ENCODE measurements at places on chromosomes 7 and 10.

DNA sequence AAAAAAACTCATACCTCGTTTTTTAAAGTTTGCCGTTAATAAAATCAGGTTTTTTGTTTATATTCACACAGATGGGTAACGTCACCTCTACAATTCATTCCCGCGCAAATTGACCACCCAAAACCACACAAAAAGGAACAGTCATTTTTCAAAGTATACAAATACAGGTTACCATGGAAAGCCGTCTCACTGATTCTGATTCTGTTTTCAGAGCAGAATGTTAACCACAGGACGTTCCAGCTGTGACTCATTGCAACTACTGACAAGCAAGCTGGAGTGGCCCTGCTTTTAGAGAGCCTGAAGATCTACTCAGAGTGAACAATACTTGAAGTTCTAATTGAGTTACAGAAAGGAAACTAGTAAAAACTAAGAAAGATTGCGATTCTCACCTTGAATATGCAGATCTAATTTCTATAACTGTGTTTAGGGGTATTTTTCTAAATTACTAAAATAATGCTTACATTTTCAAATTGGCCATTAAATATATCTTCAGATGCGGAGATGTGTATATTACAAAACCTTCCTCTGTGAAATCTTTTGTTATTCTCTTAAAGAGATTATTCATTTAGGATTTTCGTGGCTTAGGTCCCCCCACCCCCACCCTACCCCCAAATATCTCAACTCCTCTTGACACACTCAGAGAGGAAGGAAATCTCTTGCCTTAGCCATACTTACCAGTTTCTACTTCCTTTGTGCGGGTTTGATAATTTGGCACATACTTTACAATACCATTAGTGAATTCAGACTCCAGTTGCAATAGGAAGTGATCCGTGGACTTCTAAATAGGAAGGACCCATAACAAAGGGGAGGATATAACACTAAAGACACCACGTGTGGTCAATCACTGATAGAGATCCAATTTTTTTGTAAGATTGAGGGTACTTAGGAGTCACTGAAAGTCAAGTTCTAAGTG is 106.0 kb downstream of the CUBN start:
- no peak for DNase-seq

- DNase-seq, result no peak
Observed at GRCh38 chr7:45036796-45037195, 36.8 kb downstream of the CCM2 start.

- DNase-seq, result peak; percentile 29
Observed at GRCh38 chr7:114589436-114589835, 174.8 kb downstream of the FOXP2 start.

GRCh38 chr10:113681533-113682470 is 2.1 kb downstream of the CASP7 start:
- no peak for DNase-seq

DNA sequence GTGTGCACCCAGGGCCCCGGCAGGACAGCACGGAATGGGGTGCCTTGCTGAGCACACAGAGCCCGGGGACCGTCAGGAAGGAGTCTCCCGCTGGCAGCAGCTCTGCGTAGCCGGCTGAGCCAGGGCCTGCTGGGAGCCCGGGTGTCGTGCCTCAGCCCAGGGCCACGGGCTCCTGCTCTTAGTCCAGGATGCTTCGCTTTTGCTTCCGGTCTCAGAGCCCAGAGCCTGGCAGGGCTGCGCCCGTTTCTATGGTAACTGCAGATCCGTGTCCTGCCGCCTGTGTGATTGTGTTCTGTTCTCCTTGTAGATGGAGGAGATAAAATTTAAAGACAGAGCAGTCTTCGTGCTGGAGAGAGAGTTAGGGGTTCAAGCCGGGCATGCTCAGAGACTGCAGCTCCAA is 53.7 kb upstream of the DPYSL4 start:
- no peak for DNase-seq

DNA sequence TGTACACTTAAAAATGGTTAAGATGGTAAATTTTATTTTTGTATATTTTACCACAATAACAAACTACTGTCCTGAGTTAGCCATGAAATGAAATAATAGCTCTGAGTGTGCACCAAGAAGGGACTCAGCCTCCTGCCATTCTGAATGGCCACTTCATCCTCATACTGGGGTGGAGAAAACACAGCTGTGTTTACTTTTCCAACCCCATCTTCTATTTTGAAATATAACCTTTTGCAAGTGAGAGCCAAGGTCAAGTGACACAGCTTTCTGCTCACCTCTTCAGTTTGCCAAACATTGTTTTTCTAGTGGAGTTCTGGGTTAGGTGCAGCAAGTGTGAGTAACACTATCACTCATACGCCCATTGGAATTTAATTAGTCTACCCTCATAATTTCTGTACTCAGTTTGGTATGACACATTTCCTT is 107.4 kb upstream of the GLCCI1 start:
- no peak for DNase-seq

DNA sequence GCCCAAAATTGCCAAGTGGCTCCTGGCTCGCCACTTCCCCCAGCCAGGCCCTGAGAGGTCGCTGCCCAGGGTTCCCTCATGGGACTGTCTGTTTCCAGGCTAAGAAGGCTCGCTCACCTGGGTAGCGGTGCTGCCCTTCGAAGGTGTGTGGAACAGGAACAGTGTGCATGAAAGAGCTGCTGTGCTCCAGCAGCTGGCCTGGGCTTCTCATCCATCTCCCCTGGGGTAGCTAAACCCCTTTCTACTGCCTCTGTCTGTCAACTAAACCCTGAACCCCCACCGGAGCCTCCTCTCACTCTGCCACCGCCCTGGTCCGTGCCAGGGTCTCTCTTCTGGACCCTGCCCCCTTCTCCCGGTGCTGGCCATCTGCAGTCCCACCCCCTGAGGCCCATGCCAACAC is 152.9 kb downstream of the EBF3 start:
- no peak for DNase-seq

DNA sequence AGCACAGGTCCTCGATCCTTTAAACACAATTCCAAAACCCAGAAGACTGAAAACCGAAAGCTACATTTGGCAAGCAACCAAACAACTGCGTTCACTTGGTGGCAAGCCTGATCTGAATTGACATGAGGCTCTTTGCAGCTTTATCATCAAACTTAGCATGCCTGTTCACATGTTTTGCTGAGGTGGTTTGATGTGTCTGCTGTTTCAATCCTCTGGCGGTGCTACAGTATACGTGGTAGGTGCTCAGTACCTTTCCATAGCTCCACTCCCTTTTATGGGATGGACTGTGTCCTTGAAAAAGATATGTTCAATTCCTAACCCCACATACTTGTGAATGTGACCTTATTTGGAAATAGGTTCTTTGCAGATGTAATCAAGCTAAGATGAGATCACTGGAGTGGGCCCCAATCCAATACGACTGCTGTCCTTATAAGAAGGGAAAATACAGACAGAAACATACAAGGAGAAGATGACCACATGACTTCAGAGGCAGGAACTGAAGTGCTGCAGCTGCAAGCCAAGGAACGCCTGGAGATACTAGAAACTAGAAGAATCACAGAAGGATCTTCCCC is 33.4 kb downstream of the CCDC6 start:
- DNase-seq, result no peak

DNA sequence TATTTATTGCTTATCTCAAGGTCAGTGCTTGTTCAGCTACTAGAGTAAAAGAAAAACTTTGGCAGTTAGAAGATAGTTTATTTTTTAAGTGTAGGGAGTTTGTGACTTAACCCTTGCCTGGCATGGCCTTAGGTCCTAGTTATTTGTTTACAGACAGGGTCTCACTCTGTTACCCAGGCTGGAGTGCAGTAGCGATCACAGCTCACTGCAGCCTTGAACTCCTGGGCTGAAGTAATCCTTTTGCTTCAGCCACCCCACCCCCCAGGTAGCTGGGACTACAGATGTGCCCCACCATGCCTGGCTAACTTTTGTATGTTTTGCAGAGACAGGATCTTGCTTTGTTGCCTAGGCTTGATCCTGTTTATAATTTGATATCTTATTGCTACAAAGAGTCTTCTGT is 4.2 kb downstream of the ANLN start:
- DNase-seq, result peak; percentile 45

GRCh38 chr7:75657866-75658265 is 80.9 kb downstream of the HIP1 start:
- no peak for DNase-seq

DNA sequence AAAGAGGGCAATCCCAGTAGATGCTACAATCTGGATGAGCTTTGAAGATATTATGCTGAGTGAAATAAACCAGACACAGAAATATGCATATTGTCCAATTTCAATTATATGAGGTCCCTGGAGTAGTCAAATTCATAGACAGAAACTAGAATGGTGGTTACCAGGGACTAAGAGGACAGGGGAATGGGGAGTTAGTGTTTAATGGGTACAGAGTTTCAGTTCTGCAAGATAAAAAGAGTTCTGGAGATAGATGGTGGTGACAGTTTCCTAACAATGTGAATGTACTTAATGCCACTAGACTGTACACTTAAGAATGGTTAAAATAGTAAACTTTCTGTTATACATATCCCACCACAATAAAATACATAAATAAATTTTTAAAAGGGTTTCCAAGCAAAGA is 236.6 kb downstream of the ELMO1 start:
- DNase-seq, result no peak

GRCh38 chr7:4707980-4708411 is 25.9 kb downstream of the FOXK1 start:
- peak; percentile 72 for DNase-seq

- no peak for DNase-seq
Observed at GRCh38 chr7:38940774-38941173, 31.8 kb upstream of the VPS41 start.

GRCh38 chr7:11538751-11539299 is 293.2 kb downstream of the THSD7A start:
- no peak for DNase-seq

DNA sequence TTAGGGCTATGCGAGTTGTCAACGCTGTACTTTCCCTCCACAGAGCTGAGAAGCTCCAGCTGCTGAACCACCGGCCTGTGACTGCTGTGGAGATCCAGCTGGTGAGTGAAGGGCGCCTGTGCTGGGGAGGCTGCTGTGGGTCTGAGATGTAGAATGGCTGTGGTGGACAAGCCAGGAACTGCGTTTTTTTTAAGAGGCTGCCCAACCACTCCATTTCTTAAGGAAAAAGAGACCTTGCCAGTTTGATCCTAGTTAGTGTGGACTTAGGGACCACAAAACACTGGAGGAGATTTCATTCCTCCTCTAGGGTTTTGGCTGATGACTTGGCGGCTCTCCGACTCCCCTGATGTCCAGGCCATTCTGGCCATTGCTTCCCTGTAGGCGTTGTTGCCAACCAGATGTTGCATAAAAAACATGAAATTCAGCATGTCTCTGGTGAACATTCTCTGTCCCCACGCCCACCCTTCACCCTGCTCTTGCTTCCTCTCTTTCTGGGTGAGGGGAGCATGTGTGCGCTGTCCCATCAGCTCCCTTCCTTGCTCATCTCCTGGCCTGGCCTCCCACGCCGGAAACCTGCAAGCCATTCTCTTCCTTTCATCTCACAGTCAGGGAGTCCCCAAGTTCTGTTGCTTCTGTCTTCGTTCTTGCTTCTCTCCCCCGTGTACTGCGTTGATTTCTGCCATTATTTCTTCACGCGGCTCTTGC is 30.9 kb downstream of the CRCP start:
- DNase-seq, result no peak

GRCh38 chr10:5960070-5960972 is 17.0 kb downstream of the IL15RA start:
- DNase-seq, result no peak

- no peak for DNase-seq
Observed at GRCh38 chr10:133130602-133131001, 29.4 kb upstream of the KNDC1 start.

DNA sequence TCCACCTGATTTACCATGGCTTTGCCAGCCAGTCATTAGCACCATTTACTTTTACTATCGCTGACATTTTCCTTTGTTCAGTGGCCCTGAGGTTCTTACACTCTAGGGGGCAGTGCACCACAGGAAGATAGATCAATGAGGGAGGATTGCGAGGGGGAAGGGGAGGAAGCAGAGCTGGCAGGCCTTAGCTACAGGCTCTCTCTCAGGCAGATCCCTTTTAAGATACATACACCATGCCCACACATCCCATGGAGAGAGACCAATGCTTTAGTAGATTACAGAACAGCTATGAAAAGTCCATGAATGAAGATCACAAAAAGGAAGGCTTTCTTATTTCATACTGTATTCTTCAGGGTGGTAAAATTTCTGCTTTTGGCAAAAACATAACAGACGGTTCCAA is 47.4 kb downstream of the DENND11 start:
- peak; percentile 57 for DNase-seq

DNA sequence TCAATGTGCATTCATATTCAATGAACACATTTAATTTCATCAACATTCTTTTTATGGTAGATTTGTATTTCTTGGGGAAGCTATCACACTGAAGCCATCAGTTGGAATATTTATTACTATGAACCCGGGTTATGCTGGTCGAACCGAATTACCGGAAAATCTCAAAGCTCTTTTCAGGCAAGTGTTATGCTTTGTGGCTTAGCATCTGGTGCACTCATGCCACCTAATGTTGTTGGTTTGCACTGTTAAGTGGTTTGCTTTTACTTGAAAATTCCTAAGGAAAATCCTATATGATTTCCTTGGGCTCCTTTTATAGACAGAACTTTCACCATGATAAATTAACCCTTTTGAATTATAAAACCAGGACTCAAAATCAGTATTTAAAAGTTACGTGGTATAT is 147.9 kb downstream of the DNAH11 start:
- no peak for DNase-seq

GRCh38 chr10:4043897-4044665 is 259.1 kb upstream of the KLF6 start:
- DNase-seq, result no peak

DNA sequence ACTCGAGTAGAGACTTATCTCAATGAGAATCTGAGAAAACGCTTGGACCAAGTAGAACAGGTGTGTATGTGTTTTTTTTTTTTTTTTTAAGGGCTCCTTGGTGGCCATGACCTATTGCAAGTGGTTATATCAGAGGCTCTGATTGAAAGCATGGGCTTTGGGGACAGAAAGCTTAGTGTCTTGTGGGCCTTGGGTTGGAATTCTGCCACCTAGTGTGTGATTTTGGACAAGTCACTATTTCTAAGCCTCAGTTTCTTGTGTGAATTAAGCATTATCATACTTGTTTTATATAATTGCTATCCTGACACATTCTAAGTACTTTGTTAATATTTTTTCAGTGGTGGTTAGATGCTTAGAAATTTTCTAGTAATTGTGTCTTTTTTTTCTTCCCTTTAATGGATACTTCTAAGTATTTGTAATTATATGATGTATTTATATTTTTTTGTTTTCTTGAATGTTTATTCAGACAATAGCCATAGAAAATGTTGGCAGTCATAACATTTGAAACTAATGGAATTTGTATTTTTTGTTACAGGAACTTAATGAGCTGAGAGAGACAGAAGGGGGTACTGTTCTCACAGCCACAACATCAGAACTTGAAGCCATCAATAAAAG is 33.1 kb downstream of the SMC3 start:
- peak; percentile 68 for DNase-seq

GRCh38 chr10:102670871-102671434 is 26.7 kb downstream of the TRIM8 start:
- DNase-seq, result no peak

- no peak for DNase-seq
Observed at GRCh38 chr7:55469721-55470120, 102.6 kb downstream of the VOPP1 start.

Measured in HAP-1 (cell line).